ENCODE measurements at places on chromosomes 6 and 20. TPM values are rescaled to one million over a fixed set of nuclear protein-coding genes. Genes with fewer than 3 reads are reported as not detected.

The CGAS gene
- 45.0 TPM for total RNA-seq

The RIPOR2 gene
- total RNA-seq = 26.5 TPM

GRCh38 chr6:24078200-24078599 lies 47.8 kb upstream of the NRSN1 start:
- no peaks in the 10 kb centered on the region for H3K4me1 ChIP-seq
- DNase-seq = no peak
- no peaks in the 10 kb centered on the region for H3K27me3 ChIP-seq
- no peak overlapping the region for H3K4me3 ChIP-seq
- H3K27ac ChIP-seq = no peak overlapping the region

- H3K27me3 ChIP-seq = peaks cover 2% of the 10 kb centered on the region
- H3K36me3 ChIP-seq = no peaks in the 10 kb centered on the region
- DNase-seq = no peak
- H3K4me1 ChIP-seq = no peaks in the 10 kb centered on the region
Observed at GRCh38 chr20:37938181-37938750, 35.3 kb downstream of the VSTM2L start.

DNA sequence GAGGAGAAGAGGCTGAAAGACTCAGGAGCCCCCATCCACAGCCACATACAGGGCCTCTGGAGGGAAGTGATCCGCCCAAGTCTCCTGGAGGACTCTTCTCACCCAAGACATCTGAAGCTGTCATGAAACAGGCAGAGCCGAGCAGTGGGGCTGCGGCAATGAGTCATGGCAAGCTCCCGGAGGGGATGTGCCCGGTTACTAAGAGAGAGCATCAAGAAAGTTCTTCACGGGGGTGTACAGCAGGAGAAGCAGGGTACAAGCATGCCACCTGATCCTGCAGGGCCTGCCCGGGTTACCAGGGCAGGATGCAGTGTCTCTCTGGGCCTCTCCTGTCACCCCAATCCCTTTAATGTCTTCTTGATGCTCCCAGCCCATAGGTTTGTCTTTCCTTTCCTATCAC lies 21.1 kb downstream of the TRIM26 start:
- no peak overlapping the region for H3K27ac ChIP-seq
- peaks cover under 1% of the 10 kb centered on the region for H3K4me1 ChIP-seq
- no peaks in the 10 kb centered on the region for H3K27me3 ChIP-seq
- no peak overlapping the region for H3K4me3 ChIP-seq
- H3K36me3 ChIP-seq = peaks cover 57% of the 10 kb centered on the region
- DNase-seq = no peak
